ENCODE measurements at places on chromosomes 5 and 9. TPM values are rescaled to one million over a fixed set of nuclear protein-coding genes. Genes with fewer than 3 reads are reported as not detected.

The AJM1 gene
- 4.3 TPM for total RNA-seq

DNA sequence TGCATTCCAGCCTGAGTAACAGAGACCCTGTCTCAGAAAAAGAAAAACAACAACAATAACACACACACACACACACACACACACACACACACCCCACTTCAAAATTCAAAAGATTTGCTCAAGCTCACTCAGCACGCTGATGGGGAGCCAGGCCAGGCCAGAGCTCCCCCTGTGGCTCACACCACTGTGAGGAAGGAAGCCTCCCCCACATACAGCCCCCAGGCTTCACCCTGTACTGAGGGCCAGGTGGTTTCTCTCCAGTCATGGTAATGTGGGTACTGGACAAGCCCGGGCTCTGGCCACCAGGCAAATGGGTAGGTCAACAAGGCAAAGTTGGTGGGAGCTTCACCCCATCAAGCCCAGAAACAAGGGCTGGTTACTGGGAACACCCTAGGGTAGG is 19.0 kb downstream of the ATOX1 start:
- ATAC-seq = no peak

DNA sequence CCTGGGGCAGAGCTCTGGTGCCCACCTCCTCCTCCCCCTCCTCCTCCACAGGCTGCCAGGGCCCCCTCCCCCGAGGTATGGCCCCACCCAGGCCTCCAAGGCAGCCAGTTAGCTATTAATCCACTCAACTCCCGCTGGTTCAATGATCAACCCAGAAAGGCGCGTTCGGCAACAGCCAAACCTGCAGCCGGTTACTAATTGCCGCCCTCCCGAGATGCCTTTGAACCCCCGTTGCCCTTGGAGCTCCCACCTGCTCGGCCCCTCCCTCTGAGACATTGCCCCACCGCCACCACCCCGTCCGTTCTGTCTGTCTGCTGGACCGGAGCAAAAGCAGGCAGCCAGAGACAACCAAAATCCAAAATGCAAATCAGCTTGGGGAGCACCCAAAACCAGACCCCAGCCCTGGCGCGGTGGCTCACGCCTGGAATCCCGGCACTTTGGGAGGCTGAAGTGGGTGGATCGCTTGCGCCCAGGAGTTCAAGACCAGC is 25.8 kb downstream of the NOTCH1 start:
- ATAC-seq = no peak

The FGFR4 gene
- total RNA-seq = 2.4 TPM

The DAPK1 gene
- total RNA-seq = 1.5 TPM

The BTNL3 gene
- not detected for total RNA-seq

DNA sequence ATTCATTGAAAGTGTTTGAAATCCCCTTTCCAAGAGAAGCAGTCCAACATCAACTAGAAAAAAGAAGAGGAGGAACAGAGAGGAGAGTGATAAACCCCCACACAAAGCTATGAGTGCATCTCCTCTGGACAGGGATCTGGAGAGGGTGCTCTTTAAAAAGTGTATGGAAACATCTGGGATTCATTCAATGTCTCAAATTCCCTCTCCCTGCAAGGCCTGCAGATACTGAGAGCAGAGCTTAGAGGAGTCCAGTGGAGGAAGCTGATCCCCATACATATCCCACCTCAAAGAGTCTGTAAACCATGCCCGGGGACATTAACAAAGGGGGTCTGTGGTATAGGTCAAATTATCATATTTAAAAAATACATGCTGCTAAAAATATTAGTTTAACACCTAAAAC is 2.2 kb downstream of the SPOCK1 start:
- no peak for ATAC-seq

GRCh38 chr5:166398131-166398530 is 1893.3 kb upstream of the WWC1 start:
- no peak for ATAC-seq

DNA sequence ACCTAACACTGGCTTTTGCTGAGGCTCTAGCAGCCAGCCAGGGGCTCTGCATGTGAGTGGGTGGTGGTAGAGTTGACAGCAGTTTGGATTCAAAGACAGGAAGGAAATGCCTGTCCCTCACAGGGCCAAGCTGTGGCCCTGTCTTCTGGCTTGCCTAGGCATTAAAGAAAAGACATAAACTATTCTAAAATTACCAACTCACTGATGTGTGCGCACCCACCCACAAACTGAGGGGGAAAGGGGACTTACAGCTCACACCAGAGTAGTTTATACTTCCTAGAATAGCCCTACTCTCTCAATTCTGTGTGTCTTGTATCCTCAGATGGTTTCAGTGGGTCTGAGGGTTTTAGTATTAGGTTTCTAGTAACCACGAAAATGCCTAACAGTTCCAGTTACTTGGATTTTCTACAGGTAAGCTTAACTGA is 18.3 kb upstream of the IL13 start:
- ATAC-seq = peak; percentile 51

DNA sequence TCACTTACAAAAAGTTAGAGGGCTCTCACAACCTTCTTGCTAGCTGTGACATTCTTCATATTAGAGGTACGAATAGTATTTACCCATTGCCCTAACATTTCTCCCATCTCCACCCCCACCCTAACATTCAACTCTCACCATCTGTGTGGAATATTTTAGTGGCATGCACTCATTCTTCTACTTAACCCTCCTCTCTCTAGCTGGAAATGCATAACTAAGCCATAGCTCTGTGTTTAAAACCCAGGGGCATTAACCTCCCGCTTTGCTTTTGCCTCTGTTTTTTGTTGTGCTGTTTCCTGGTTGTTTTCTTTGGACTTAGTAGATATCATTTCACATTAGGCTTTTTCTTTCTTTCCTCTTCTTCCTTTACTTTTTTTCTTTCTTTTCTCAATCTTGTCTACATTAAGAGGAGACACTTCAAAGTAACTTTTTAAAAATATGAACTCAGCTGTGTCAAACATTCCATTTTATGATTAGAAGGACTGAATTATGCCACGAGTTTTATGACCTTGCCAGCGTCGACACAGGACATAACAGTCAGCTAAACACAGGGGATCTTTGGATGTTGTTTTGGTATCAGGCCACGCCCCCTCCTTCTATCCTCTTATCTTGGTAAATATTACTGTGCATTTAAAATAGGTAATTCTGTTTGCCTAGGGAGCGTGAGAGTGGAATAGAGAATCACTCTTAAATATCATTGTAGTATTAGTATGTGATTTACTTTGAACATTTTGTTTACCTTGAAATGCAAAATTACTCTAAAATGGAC is 236.0 kb downstream of the CD180 start:
- ATAC-seq = no peak

GRCh38 chr5:6448622-6449464 is at the start of gene UBE2QL1:
UBE2QL1 (plus strand) TSS chr5:6448859; CDS start chr5:6448894, 35 bp downstream.
- peak; percentile 9 for ATAC-seq

The SLC46A2 gene
- not detected for total RNA-seq

The ZNF454 gene
- total RNA-seq = not detected

GRCh38 chr5:9545136-9545991 is 511 bp downstream of the SEMA5A start:
- ATAC-seq = no peak

GRCh38 chr9:136231478-136232297 is 13.9 kb downstream of the QSOX2 start:
- ATAC-seq = peak; percentile 65

DNA sequence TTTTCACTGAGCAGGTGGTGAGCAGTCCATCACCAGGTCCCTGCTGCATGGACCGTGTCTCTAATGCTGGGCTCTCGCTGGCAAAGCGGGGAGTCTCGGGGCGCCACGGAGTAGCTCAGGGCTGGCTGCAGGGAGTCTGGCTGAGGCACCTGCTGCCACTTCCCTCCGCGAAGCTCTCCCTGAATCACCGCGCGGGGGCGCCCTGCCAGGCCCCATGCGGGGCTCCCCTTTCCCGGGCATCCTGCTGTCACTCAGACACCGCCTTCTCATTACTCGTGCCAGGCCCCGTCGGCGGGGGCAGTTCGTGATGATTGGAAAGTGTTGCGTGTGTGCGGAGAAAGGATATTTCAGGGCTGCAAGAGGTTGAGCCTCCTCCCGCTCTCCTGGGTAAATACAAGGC is 335.8 kb downstream of the IRX2 start:
- ATAC-seq = no peak

- no peak for ATAC-seq
Measured at GRCh38 chr5:73100109-73100508, 20.3 kb upstream of the TMEM171 start.

DNA sequence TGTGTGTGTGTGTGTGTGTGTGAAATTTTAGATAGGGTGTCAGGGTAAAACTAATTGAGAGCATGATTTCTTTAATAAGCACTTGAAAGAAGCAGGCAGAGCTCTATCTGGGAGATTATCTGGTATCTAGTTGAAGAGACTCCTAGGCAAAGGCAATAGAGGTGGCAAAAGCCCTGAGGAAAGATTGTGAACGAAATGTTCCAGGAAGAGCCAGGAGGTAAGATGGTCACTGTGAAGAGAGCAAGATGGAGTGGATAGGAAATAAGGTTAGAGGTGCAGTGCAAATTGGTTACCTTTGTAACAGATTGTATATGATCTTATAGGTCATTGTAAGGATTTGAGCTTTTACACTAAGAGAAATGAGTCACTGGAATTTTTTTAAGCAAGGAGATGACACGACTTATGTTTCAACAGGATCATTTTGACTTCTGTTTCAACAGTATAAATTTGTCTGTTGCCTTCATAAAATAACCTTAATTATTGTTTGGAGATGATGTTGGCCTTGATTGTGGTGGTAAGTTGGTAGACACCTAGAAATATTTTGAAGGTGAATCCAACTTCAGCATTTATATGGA is 239.6 kb downstream of the PARP8 start:
- ATAC-seq = no peak

The ARHGEF37 gene
- total RNA-seq = 0.06 TPM

DNA sequence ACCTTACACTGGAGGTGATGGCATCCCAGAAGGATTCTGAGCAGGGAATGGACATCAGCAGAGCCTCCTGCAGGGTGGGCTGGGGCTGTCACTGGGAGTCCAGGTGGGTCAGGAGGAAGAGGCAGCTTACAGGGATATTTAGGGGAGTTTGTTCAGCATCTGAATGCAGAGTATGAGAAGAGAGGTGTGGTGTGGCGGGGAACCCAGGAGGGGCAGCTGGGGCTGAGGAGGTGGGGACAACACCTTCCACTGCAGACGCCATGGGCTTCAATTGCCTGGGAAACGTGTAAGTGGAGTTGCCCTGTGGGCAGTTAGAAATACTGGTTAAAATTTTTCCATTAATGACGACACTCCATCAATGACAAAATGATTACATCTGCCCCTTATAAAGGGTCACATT is 33.5 kb downstream of the S1PR3 start:
- no peak for ATAC-seq

- no peak for ATAC-seq
Measured at GRCh38 chr9:97895211-97895610, 27.1 kb downstream of the TRMO start.

DNA sequence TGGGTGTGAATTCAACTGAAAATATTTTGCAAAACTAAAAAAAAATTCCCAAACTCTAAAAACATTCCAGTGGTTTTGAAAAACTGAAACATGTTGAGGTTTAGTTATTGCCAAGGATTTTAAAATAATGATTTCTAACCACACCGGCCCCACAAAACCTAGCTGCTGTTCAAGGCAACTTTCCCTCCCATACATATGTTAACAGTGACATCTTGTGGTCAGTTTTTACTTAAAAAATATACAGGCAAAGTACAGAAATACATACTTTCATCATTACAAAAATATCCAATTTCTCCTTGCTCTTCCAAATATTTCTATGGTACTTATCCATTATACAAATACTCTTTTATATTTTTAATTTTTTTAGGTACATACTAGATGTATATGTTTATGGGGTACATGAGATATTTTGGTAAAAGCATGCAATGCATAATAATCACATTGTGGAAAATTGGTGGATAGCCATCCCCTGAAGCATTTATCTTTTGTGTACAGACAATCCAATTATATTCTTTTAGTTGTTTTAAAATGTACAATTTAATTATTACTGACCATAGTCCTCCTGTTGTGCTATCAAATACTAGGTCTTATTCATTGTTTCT is 34.4 kb upstream of the MRPS30 start:
- no peak for ATAC-seq

- ATAC-seq = no peak
Measured at GRCh38 chr5:9451037-9451436, 94.8 kb downstream of the SEMA5A start.

DNA sequence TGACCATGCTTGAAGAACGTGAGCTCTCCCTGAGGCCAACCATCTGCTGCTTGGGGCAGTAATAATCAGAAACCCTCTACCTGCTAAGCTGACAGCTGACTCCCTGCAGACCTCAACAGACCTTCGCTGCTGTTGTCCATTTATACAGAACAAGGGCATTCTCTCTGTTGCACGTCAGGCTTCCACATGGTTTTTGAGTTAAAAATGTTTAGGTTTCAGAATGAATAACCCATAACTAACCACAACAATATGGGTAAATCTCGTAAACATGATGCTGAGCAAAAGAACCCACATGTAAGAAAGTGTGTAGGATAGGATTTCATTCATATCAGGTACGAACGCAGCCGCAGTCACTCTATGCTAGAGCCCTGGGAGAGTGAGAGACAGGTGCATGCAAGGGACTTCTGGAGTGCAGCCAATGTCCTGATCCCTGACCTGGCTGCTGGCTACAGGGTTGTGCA is 348.5 kb downstream of the MED10 start:
- ATAC-seq = no peak

The NEUROG1 gene
- total RNA-seq = not detected

- ATAC-seq = no peak
Measured at GRCh38 chr5:67401172-67401571, 204.6 kb upstream of the CD180 start.

- no peak for ATAC-seq
Measured at GRCh38 chr9:113012492-113012891, 500 bp upstream of the ZNF883 start.

DNA sequence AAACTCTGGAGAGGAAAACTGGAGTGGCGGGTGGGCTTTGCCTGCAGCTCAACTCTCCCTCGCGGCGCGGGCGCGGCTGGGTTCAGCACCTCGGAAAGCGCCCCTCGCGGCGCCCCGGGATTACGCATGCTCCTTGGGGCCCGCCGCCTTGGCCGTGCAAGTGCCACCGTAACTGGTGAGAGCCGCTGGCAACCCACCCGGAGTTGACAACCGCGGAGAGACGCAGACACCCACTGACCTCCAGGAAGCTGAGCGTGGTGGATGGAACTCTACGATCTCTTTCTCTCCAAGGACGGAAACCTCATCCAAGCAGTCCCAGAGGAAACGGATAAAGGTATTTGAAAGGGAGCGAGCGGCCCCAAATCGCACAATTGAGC is 194 bp upstream of the RXFP3 start:
- no peak for ATAC-seq

- no peak for ATAC-seq
Measured at GRCh38 chr9:89668216-89668865, 63.5 kb downstream of the GADD45G start.
